Activated CD8-positive, alpha-beta memory T cell treated with anti-CD3 and anti-CD28 coated beads, Interleukin-2, amount 10 ng/mL, durations not matched to agents 7 days and 5 days (primary cell): ENCODE measurements at places on chromosomes 3 and 15. TPM values are rescaled to one million over a fixed set of nuclear protein-coding genes. Genes with fewer than 3 reads are reported as not detected.
A peak's percentile ranks its signal among the peaks of the same experiment; 100 is the strongest.

DNA sequence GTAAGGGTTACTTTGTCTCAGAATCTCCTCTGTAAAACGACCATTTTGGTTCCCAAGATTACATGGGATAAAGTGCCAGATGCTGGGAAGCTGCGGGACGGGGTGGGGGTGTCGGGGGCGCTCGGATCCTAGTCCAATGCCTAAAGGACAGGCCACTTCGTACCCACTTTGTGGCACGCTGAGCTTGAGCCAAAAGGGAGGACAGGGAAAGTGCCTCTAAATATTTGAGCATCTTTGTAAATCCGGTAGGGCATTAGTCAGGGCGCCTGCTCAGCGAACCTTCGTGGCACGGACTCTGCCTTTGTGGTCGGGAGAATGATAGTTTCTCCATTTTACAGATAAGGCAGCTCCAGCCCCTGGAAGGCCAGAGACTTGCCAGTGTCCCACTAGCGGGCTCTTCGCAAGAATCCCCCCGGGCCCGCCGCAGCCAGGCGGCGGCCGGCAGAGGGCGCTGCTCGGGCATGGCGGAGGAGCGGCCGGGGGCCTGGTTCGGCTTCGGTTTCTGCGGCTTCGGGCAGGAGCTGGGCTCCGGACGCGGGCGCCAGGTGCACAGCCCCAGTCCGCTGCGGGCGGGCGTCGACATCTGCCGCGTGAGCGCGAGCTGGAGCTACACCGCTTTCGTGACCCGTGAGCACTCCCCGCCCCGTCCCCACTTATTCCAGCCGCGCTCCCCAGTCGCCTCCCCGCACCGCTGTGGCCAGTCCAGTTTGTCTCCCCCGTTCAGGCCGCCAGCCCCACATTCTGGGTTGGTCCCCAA is 1.8 kb downstream of the RCCD1 start:
- H3K4me3 ChIP-seq, result peak overlapping the region; percentile 86
- H3K27me3 ChIP-seq, result no peaks in the 10 kb centered on the region
- peaks cover 21% of the 10 kb centered on the region for H3K4me1 ChIP-seq
- H3K36me3 ChIP-seq, result peaks cover 37% of the 10 kb centered on the region
- DNase-seq, result peak; percentile 75

DNA sequence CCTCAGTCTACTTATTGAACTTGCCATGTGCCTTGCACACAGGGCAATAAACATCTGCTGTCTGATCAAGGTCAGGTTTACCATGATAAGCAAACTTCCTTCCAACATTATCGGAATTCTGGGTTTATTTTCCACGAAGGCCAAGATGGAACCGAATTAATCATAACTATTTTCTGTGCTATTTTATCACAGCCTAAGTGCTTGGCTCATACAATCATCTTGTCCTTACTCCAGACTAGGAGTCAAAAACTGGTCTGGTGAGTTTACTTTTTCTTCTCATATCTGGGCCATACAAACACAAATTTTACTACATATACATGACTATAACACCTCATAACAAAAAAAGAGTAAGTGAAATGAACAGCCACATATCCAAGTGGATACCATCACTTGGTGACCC is 2.3 kb downstream of the FBN1 start:
- no peaks in the 10 kb centered on the region for H3K36me3 ChIP-seq
- peaks cover 63% of the 10 kb centered on the region for H3K27me3 ChIP-seq
- H3K4me1 ChIP-seq, result peaks cover 4% of the 10 kb centered on the region
- no peak overlapping the region for H3K27ac ChIP-seq
- no peak for DNase-seq

Gene NANOGP8
- not detected for total RNA-seq

DNA sequence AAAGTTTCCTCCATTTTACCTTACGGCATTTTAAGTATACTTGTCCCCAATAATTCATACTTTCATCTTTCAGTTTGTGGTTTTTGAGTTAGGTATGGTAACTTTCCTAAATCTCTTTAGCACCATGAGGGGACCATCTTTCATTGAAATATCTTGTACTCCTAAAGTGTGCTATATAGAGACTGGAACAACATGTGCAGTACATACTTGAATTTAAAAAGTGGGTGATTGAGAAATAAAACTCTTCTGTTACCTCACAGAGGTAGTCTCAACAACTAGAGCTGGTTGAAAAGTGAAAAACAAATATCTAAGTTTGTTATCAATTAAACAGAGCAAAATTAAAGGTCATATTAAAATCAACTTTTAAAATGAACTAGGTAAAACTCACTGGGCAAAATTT is 423.1 kb downstream of the ROBO2 start:
- H3K27me3 ChIP-seq, result no peaks in the 10 kb centered on the region
- no peaks in the 10 kb centered on the region for H3K4me1 ChIP-seq
- H3K27ac ChIP-seq, result no peak overlapping the region
- no peak for DNase-seq
- no peaks in the 10 kb centered on the region for H3K36me3 ChIP-seq

DNA sequence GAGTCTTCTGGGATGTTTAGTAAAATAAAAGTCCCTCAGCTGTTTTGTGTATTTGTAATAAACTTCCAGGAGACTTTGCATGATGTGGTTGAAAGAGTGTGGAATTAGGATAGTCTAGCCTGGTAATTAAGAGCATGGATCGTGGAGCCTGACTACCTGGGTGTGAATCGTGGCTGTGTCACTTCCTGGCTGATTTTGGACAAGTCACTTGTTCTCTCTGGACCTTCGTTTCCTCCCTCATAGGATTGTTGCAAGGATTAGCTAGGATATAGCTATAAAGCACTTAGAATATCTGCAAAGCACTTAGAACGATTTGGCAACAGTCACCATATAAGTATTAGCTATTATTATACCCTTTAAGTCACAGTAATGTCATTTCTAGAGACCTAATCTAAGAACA is 40.2 kb downstream of the SLMAP start:
- no peak overlapping the region for H3K27ac ChIP-seq
- no peaks in the 10 kb centered on the region for H3K27me3 ChIP-seq
- no peak for DNase-seq
- H3K4me3 ChIP-seq, result no peak overlapping the region
- H3K36me3 ChIP-seq, result peaks cover 3% of the 10 kb centered on the region
- H3K4me1 ChIP-seq, result peaks cover 22% of the 10 kb centered on the region

Gene CRABP1
- total RNA-seq, result not detected

DNA sequence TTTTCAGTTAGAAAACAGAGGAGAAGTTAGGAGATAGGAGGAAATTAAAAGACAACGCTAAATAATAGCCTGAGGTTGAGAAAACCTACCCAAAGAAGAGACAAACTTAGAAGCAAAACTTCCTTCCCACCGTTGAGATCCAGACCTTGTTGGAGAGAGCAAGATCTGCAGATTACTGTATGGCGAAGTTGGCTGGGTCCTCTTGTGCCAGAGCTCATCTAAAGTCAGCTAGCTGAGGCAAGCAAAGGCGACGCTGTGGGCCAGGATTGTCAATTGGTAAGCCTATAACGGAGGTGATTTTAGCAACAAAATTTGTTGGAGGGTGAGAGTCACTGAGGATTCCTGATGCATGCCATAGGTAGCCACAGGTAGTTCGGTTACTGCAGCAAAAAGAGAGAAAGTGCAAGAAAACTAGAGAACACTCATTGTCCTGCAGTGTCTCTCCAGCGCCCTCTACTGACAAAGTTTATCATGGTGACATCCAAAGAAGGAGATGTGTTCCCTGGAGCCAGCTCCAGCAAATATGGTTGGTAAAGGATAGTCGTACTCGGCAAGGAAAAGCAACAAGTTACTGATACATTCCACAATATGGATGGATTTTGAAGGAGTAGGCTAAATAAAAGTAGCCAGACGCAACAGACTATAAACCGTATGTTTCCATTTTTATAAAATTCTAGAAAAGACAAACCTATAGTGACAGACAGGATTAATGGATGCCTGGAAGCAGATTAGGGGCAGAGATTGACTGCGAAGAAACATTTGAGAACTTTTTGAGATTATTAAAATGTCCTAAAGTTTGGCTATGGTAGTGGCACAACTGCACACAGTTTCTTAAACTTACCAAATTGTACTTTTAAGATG is 9.8 kb upstream of the OR5K4 start:
- no peak for DNase-seq
- H3K27ac ChIP-seq, result no peak overlapping the region
- H3K4me1 ChIP-seq, result peaks cover 9% of the 10 kb centered on the region
- no peak overlapping the region for H3K4me3 ChIP-seq
- H3K27me3 ChIP-seq, result peaks cover 5% of the 10 kb centered on the region

DNA sequence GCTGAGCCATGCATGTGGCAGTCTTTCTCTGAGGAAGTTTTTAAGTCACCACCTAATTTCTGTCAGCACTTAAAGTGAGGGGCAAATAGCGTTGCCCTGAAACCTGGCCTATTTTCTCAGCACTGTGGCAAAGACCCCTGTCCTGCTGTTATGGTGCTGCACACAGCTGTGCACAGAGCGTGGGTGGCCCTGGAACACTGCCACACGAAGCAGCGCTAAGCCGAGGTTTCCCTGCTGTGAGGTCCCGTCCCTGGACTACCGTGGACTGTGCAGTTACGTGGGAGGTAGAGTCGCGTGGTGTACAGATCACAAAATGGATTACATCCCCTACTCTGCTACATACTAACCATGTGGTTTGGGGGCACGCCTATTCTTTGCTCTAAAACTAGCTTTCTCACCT is 101.6 kb upstream of the NR2E3 start:
- H3K27ac ChIP-seq, result no peak overlapping the region
- DNase-seq, result no peak
- H3K4me1 ChIP-seq, result peaks cover 2% of the 10 kb centered on the region

Gene FGF7
- not detected for total RNA-seq

GRCh38 chr15:75225951-75226732 is 24.5 kb downstream of the C15orf39 start:
- H3K27me3 ChIP-seq, result peaks cover 3% of the 10 kb centered on the region
- no peak overlapping the region for H3K4me3 ChIP-seq
- H3K36me3 ChIP-seq, result no peaks in the 10 kb centered on the region
- H3K27ac ChIP-seq, result no peak overlapping the region
- DNase-seq, result no peak

DNA sequence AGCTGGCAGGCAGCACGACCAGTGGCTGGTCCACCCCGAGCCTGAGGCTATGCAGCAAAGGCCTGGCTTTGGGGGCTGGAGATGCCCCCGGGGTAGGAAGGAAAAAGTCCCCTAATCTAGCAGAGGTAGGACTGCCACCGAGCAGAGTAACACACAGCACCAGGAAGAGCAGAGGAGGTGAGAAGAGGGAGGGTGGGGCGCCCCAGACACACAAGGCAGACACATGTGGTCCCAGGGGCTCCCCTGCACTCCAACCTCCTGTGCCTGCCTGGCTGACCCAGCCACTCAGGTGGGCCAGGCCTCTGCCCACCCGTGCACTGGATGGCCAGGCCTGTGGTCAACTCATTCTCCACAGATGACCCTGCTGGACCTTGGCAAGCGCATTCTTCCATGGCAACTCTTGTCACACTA is 112.4 kb downstream of the ADCY5 start:
- peaks cover 6% of the 10 kb centered on the region for H3K4me1 ChIP-seq
- no peaks in the 10 kb centered on the region for H3K36me3 ChIP-seq
- no peak overlapping the region for H3K27ac ChIP-seq
- DNase-seq, result no peak

DNA sequence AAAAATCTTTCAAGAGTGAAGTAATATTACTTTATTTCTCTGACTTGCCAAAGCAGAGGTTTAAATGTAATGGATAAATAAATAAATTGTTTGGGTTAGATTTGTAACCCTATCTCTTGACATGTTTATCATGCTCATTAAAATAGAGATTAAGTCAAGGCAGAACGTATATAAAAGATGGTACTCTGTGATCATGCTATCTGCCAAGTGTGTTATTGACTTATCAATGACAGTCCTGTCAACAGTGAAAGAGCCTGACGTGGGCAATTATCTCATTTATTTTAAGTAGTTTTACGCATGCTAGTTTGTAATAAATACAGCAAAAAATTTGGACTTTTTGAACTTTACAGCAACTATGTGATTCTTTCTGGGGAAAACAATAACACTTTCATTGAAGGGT is 43.7 kb downstream of the PROS1 start:
- no peak overlapping the region for H3K4me3 ChIP-seq
- no peak for DNase-seq
- H3K4me1 ChIP-seq, result no peaks in the 10 kb centered on the region
- H3K27me3 ChIP-seq, result peaks cover 5% of the 10 kb centered on the region

GRCh38 chr15:74906067-74906449 is 593 bp downstream of the FAM219B start:
- peak; percentile 56 for DNase-seq
- H3K27ac ChIP-seq, result peak overlapping the region; percentile 79
- H3K4me3 ChIP-seq, result peak overlapping the region; percentile 93
- H3K27me3 ChIP-seq, result no peaks in the 10 kb centered on the region
- peaks cover 25% of the 10 kb centered on the region for H3K36me3 ChIP-seq

DNA sequence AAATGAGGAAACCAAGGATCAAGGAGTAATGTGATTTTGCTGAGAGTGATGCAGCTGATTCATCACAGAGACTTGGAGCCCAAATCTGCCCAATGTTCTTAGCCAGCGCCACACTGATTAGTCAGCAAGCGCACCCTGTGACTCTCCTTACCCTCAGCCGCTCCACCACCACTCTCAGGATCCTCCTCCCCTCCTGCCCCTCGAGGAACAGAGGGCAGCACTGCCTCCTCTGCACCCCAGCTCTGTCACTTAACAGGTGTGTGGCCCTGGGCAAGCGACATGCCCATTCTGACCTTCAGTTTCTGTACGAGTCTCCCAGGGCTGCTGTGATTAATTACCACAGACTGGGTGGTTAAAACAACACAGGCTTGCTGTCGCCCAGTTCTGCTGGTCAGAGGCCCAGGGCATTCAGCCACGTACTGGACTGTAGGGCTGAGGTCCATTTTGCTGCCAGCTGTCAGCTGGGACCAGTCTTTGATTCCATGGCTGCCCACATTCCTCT is 36.1 kb upstream of the HRH1 start:
- no peak for DNase-seq
- no peaks in the 10 kb centered on the region for H3K36me3 ChIP-seq
- peaks cover 25% of the 10 kb centered on the region for H3K27me3 ChIP-seq

- H3K27me3 ChIP-seq, result peaks cover 15% of the 10 kb centered on the region
- no peaks in the 10 kb centered on the region for H3K36me3 ChIP-seq
- no peak for DNase-seq
- H3K27ac ChIP-seq, result no peak overlapping the region
- H3K4me1 ChIP-seq, result no peaks in the 10 kb centered on the region
Measured at GRCh38 chr3:40763807-40764206, 239.0 kb downstream of the ZNF621 start.

Gene ERICH6
- not detected for total RNA-seq

Gene SECISBP2L
- total RNA-seq, result 29.3 TPM

GRCh38 chr15:31433574-31433973 is 106.9 kb downstream of the KLF13 start:
- no peaks in the 10 kb centered on the region for H3K36me3 ChIP-seq
- no peaks in the 10 kb centered on the region for H3K27me3 ChIP-seq
- no peak for DNase-seq

DNA sequence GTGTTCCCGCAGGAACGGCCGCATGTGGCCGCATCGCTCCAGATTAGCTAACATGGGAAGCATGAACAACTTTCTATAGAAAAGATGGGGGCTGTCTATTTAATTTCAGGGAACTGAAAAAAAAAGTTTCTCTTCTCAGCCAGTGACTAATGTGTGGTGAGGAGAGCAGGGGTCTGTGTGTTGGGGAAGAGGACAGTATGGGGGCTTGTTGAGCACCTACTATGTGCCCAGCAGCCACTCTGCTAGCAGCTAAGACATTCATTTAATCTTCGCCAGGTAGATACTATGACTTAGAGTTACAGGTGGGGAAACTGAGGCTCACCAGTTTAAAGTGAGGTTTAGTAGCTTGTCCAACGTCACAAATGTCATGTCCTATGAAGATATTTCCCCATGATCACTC is 56.6 kb downstream of the MGLL start:
- H3K4me1 ChIP-seq, result peaks cover 69% of the 10 kb centered on the region
- H3K27ac ChIP-seq, result peak overlapping the region; percentile 89
- peaks cover 3% of the 10 kb centered on the region for H3K36me3 ChIP-seq
- no peak overlapping the region for H3K4me3 ChIP-seq
- DNase-seq, result no peak
- H3K27me3 ChIP-seq, result peaks cover 3% of the 10 kb centered on the region

- H3K27me3 ChIP-seq, result no peaks in the 10 kb centered on the region
- no peak for DNase-seq
- H3K4me1 ChIP-seq, result no peaks in the 10 kb centered on the region
Measured at GRCh38 chr3:61936344-61936937, 375.1 kb downstream of the PTPRG start.

Gene TLR9
- not detected for total RNA-seq
